Kidney epithelial cell (primary cell): ENCODE measurements at places on chromosomes 6 and 20.

- DNase-seq: no peak
Measured at GRCh38 chr6:67986694-67987232, 648.3 kb upstream of the ADGRB3 start.

DNA sequence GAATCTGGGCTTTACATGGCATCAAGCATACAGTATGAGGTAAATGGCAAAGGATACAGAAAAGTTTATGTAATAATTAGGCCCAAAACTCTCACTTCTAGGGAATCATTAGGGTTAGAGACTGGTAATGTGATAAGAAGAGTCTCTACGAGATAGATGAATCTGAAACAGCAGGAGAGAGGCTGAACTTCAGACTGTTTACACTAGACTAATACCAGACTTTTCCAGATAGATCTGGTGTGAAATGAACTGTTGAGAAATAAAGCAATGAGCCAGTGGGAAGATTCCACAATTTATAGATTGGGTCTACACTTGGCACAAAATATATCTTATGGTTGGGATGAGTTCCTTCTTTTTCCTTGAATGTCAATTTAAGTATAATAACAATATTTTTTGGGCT, 134.3 kb downstream of the MAN1A1 start:
- DNase-seq: no peak

- no peak for DNase-seq
Measured at GRCh38 chr20:20849161-20849560, 136.7 kb upstream of the RALGAPA2 start.

DNA sequence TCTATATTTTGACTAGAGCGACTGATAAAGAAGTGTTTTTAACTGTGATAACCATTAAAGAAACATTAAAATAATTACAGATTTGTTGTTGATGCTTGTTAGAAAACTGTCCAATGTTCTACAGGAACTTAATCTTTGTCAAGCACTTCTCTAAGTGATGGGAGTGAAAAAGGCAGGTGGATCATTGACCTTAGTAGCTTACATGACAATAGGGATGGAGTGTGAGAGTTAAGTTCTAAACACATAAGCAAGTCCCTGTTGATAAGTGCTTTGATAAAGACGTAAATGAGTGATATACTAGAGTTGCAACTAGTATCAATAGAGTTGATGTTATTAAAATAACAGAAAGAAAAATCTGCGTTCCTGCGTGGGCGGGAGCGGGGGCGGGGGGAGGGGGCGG, 931.5 kb upstream of the EPHA7 start:
- no peak for DNase-seq

DNA sequence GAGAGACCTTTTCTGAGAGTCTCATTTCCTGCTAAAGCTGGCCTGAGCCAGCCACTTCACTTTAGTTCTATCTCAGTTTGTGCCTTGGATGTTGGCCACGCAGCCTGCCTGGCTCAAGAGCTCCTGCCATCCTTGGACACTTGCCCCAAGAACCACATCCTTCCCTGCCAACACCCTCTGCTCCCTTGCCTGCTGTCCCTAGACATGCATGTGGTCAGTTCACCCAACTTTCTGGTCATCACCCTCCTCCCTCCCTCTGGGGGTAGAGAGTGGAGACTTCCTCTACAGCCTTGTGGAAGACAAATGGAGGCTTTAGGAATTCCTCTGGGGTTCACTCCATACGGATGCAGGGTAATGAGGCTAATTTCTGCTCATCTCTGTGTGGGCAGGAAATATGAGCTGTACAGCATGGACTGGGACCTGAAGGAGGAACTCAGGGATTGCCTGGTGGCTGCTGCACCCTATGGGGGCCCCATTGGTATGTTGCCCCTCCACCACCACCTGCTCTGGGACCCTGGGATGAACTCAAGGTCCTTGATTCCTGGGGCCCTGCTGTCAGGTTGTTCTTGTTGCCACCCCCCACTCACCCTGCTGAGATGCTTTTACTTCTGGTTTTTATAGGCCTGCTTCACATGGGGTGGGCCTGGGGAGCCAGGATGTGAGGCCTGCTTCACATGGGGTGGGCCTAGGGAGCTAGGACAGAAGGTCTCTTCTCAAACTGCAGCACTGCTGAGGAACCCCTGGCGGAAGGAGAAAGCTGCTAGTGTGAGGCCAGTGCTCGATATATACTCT, 13.8 kb upstream of the PTPRA start:
- no peak for DNase-seq

- no peak for DNase-seq
Measured at GRCh38 chr20:21995461-21995860, 290.0 kb downstream of the PAX1 start.
